T-cell (primary cell): ENCODE measurements at places on chromosomes 2 and 18. TPM values are rescaled to one million over a fixed set of nuclear protein-coding genes. Genes with fewer than 3 reads are reported as not detected.

GRCh38 chr18:62524440-62525200, 1.8 kb downstream of the ZCCHC2 start:
- H3K36me3 ChIP-seq = no peaks in the 10 kb centered on the region
- H3K27ac ChIP-seq = peak overlapping the region; percentile 71
- no peaks in the 10 kb centered on the region for H3K27me3 ChIP-seq
- DNase-seq = peak; percentile 27
- peak overlapping the region; percentile 73 for H3K4me3 ChIP-seq

DNA sequence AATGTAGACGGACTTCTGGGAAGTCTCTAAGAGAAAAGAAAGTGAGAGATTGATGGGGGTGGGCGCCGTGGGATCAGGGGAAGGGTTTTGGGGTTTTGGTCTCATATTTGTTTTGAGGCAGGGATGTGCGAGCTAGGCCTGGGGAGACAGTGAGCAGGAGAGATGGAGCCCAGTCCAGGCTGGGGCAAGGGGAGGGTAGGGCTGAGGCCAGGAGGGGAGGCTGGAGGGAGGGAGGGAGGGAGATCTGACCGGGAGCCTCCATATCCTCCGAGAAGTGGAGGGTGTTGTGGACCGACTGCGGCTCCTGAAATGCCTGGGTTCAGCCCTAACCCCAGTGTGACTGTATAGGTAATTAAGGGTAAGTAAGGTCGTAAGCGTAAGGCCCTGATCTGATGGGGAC, 72.8 kb upstream of the ODC1 start:
- no peak for DNase-seq
- no peaks in the 10 kb centered on the region for H3K36me3 ChIP-seq
- no peaks in the 10 kb centered on the region for H3K4me1 ChIP-seq
- no peaks in the 10 kb centered on the region for H3K27me3 ChIP-seq
- H3K4me3 ChIP-seq = no peak overlapping the region

- peaks cover 61% of the 10 kb centered on the region for H3K36me3 ChIP-seq
- no peaks in the 10 kb centered on the region for H3K4me1 ChIP-seq
- no peak for DNase-seq
- no peak overlapping the region for H3K27ac ChIP-seq
- no peak overlapping the region for H3K4me3 ChIP-seq
Measured at GRCh38 chr2:170950221-170950761, 21.2 kb downstream of the GORASP2 start.

The LYPD1 gene
- 0.15 TPM for total RNA-seq

GRCh38 chr18:59900222-59901128, 679 bp downstream of the PMAIP1 start:
- no peaks in the 10 kb centered on the region for H3K36me3 ChIP-seq
- peak overlapping the region; percentile 86 for H3K27ac ChIP-seq
- no peaks in the 10 kb centered on the region for H3K27me3 ChIP-seq

GRCh38 chr2:226835420-226835795, 446 bp upstream of the RHBDD1 start:
- peak overlapping the region; percentile 92 for H3K27ac ChIP-seq
- peak overlapping the region; percentile 73 for H3K4me3 ChIP-seq
- H3K36me3 ChIP-seq = peaks cover 4% of the 10 kb centered on the region
- no peak for DNase-seq
- H3K27me3 ChIP-seq = no peaks in the 10 kb centered on the region

- DNase-seq = no peak
- no peak overlapping the region for H3K4me3 ChIP-seq
- no peaks in the 10 kb centered on the region for H3K36me3 ChIP-seq
- no peaks in the 10 kb centered on the region for H3K4me1 ChIP-seq
- no peak overlapping the region for H3K27ac ChIP-seq
- H3K27me3 ChIP-seq = no peaks in the 10 kb centered on the region
Measured at GRCh38 chr18:69161383-69162028, 239.2 kb upstream of the DOK6 start.

DNA sequence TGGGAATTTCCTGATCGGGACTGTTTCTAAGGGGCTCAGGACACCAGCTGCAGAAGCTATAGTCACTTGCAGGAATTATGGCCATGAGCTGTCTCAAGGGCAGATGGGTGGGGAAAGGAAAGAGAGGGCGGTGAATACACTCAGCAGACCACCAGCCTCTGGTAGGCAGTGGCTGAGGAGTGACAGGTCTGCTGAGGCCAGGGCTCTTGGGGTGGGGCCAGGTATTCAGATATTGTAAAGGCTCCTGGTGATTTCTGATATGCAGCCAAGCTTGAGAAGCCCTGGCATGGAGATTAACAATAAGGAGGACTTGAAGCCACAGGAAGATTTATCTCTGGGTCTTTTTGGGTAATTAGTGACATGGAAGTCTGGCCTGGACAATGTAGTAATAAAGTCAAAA, 145.3 kb upstream of the AQP4 start:
- no peak overlapping the region for H3K27ac ChIP-seq
- H3K4me3 ChIP-seq = no peak overlapping the region
- DNase-seq = no peak
- no peaks in the 10 kb centered on the region for H3K27me3 ChIP-seq
- no peaks in the 10 kb centered on the region for H3K36me3 ChIP-seq

- no peaks in the 10 kb centered on the region for H3K4me1 ChIP-seq
- no peak overlapping the region for H3K4me3 ChIP-seq
- DNase-seq = no peak
- no peaks in the 10 kb centered on the region for H3K36me3 ChIP-seq
- no peak overlapping the region for H3K27ac ChIP-seq
- H3K27me3 ChIP-seq = no peaks in the 10 kb centered on the region
Measured at GRCh38 chr18:51907687-51908597, 432.1 kb upstream of the DCC start.

The TACR1 gene
- not detected for total RNA-seq

The ABCG8 gene
- not detected for total RNA-seq

GRCh38 chr2:12064153-12064552, 317.7 kb downstream of the LPIN1 start:
- H3K4me3 ChIP-seq = no peak overlapping the region
- H3K36me3 ChIP-seq = no peaks in the 10 kb centered on the region
- no peak overlapping the region for H3K27ac ChIP-seq
- H3K4me1 ChIP-seq = peaks cover 30% of the 10 kb centered on the region
- H3K27me3 ChIP-seq = no peaks in the 10 kb centered on the region
- DNase-seq = peak; percentile 16

The PARD3B gene
- total RNA-seq = 1.9 TPM

GRCh38 chr2:218927422-218927821, 32.0 kb upstream of the CDK5R2 start:
- H3K27me3 ChIP-seq = peaks cover 14% of the 10 kb centered on the region
- no peak overlapping the region for H3K27ac ChIP-seq
- H3K4me1 ChIP-seq = no peaks in the 10 kb centered on the region
- no peaks in the 10 kb centered on the region for H3K36me3 ChIP-seq
- no peak for DNase-seq

The APLF gene
- total RNA-seq = 6.1 TPM

DNA sequence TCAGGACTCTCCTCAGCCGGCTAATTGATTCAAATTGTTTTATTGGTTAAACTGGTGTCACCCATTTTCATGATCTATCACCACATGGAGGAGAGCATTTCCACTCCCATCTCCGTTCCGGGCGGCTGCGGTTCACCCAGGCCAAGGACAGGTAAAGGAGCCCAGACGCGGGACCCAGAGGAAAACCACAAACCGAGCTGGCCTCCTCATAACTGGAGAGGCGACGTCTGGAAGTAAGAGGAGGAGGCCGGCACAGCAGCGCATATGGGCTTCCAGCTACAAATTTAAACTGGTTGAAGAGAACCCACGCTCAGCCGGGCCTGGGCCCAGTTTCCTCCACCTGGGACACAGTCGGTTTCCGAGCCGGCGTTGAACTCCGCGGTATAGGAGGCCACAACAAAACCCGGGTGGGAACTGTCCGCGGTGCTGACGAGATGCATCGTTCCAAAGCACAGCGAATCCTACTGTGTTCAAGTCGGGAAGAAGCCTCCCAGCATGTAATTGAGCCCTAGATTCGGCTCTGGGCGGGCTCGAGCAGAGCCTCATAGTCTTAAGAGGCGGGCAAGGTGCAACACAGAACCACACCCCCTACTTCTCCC, 3.0 kb upstream of the SKOR2 start:
- no peaks in the 10 kb centered on the region for H3K36me3 ChIP-seq
- DNase-seq = no peak
- H3K27me3 ChIP-seq = peaks cover 12% of the 10 kb centered on the region
- no peak overlapping the region for H3K27ac ChIP-seq
- H3K4me3 ChIP-seq = peak overlapping the region; percentile 11

DNA sequence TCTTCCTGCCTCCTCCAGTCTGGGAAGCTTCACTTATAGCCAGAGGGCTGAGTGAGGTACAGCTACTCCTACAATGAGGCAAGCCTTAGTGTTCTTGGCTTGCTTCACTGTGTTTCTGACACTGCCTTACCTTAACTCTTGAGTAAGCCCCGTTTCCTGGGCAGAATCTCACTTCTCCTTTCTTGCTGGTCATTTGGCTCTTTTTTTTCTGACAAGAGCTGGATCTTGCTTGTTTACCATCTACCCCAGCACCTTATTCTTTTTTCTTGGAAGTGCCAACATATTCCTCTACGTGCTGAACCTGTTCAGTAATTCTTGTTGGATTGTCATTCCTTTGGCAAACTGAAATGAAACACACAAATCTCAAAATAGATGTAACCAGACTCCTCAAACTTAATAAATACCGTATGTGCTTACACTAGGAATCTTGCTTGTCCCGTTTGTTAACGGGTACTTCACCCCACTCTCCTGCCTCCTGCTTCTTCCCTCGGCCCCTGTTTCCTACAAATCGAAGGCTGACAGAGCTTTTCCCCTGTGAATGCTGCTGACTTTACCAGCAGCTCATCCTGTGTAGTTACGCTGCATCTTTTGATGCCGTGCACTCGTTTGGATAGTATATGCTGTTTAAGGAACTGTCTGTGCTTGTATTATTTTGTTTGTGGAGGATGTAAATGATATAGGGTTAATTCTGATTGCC, 132.2 kb downstream of the FMNL2 start:
- no peak overlapping the region for H3K27ac ChIP-seq
- no peaks in the 10 kb centered on the region for H3K36me3 ChIP-seq
- no peak for DNase-seq
- no peak overlapping the region for H3K4me3 ChIP-seq
- peaks cover 6% of the 10 kb centered on the region for H3K27me3 ChIP-seq

DNA sequence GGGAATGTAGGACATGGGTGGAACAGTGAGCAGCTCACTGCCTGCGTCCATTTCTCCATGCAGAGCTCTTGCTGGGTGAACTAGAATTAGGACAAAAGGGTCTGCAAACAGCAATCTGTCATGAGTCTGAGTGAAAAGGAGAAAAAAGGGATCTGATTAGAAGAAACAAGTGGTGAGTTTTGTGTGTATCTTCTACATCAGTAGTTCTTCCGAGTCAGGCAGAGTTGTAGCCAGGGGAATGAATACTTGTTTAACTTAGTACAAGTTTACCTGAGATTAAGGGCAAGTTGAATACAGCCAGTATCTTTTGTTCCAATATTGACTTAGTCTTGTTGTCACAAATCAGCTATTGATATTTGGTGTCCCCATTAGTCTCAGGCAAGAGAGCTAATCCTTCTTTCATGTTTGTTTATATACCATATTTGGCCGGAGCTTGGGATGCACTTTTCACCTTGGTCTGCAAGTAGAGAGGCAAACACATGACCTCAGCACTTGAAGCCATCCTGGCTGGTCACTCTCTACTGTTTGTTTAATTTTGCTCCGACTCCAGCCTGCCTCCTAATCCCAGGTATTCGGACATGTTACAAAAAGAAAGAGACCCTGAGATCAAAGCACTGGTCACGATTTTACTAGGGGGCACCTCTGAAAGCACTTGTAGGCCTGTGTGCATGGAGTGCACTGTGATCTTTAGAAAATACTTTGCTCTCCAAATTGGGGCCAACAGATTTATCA, 211.0 kb upstream of the NT5C1B start:
- H3K36me3 ChIP-seq = no peaks in the 10 kb centered on the region
- no peaks in the 10 kb centered on the region for H3K27me3 ChIP-seq
- H3K27ac ChIP-seq = no peak overlapping the region
- H3K4me1 ChIP-seq = no peaks in the 10 kb centered on the region
- no peak overlapping the region for H3K4me3 ChIP-seq
- DNase-seq = no peak

GRCh38 chr2:49210191-49210590, 55.9 kb upstream of the FSHR start:
- no peaks in the 10 kb centered on the region for H3K4me1 ChIP-seq
- no peak overlapping the region for H3K4me3 ChIP-seq
- DNase-seq = no peak
- H3K36me3 ChIP-seq = no peaks in the 10 kb centered on the region
- H3K27me3 ChIP-seq = no peaks in the 10 kb centered on the region

- H3K27me3 ChIP-seq = no peaks in the 10 kb centered on the region
- no peak overlapping the region for H3K27ac ChIP-seq
- H3K4me3 ChIP-seq = no peak overlapping the region
- no peaks in the 10 kb centered on the region for H3K36me3 ChIP-seq
- no peaks in the 10 kb centered on the region for H3K4me1 ChIP-seq
Measured at GRCh38 chr18:5979971-5980457, 84.7 kb upstream of the TMEM200C start.

DNA sequence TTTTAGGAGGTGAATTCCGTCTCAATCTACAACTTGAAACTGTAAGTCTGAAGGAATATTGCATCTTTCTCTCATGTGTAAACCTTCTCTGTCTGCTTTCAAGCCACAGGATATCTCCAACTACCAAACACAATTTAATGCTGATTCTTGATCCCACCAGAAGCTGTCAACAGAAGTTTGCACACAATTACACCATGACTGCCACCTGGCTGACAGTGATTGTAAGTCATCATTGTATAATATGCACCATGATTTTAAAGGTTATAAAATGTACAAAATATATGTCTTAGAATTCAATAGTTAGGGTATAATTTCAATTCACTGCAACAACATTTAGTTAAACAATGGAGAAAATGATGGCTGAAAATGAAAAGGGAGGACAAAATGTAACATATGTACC, 18.4 kb downstream of the PREPL start:
- H3K36me3 ChIP-seq = peaks cover 35% of the 10 kb centered on the region
- DNase-seq = peak; percentile 16
- H3K27ac ChIP-seq = no peak overlapping the region
- H3K4me3 ChIP-seq = no peak overlapping the region
- no peaks in the 10 kb centered on the region for H3K4me1 ChIP-seq

The DCDC2C gene
- total RNA-seq = not detected

The TCF23 gene
- total RNA-seq = not detected

GRCh38 chr18:24553571-24554285, 93.3 kb downstream of the HRH4 start:
- DNase-seq = no peak
- H3K36me3 ChIP-seq = no peaks in the 10 kb centered on the region
- no peak overlapping the region for H3K27ac ChIP-seq
- H3K4me3 ChIP-seq = no peak overlapping the region
- H3K27me3 ChIP-seq = peaks cover 2% of the 10 kb centered on the region
